Activated CD4-positive, alpha-beta memory T cell treated with anti-CD3 and anti-CD28 coated beads, Interleukin-2, amount 10 ng/mL, durations not matched to agents 7 days and 5 days (primary cell): ENCODE measurements at places on chromosomes 2 and 18.

GRCh38 chr18:55627007-55627406 lies 39.0 kb upstream of the TCF4 start:
- DNase-seq = no peak

DNA sequence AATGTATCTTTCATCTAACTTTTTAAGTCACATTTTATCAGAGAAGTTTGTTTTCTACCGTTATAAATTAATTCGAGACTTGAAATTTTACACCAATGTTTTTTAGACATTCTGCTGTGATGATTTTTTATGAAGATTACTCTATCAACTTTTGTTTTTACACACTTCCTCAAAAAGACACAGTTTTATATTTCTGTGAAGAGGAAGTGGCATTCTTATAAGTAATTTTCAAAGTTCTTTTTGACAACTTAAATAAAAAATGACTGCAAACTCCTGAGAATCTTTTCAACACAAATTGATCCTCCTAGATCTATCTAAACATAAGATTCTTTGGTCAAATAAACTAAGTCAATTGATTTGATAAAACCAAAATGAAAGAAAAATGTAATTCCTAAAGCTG lies 13.7 kb downstream of the ANKRD44 start:
- no peak for DNase-seq

GRCh38 chr2:189629531-189630453 lies 31.5 kb upstream of the ASNSD1 start:
- DNase-seq = no peak

GRCh38 chr2:28975671-28976070 lies 5.4 kb upstream of the TOGARAM2 start:
- DNase-seq = no peak

GRCh38 chr2:138059487-138060300 lies 95.4 kb downstream of the HNMT start:
- DNase-seq = no peak

- peak; percentile 62 for DNase-seq
Observed at GRCh38 chr2:201127570-201127969, 11.6 kb downstream of the CFLAR start.

DNA sequence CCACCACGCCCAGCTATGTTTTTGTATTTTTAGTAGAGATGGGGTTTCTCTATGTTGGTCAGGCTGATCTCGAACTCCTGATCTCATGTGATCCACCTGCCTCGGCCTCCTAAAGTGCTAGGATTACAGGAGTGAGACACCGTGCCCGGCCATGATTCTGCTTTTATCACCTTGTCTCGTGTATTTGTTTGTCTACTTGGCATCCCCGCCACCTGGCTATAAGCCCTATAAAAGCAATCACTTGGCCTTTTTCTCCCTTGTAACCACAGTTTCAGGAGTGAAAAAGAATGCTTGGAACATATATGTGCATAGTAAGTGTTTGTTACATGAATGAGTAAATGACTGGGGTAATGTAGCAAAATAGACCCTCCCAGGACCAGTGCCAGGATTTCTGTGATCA lies 77.5 kb upstream of the PAPOLG start:
- no peak for DNase-seq

- DNase-seq = peak; percentile 60
Observed at GRCh38 chr18:13216092-13216582, 2.4 kb upstream of the LDLRAD4 start.

DNA sequence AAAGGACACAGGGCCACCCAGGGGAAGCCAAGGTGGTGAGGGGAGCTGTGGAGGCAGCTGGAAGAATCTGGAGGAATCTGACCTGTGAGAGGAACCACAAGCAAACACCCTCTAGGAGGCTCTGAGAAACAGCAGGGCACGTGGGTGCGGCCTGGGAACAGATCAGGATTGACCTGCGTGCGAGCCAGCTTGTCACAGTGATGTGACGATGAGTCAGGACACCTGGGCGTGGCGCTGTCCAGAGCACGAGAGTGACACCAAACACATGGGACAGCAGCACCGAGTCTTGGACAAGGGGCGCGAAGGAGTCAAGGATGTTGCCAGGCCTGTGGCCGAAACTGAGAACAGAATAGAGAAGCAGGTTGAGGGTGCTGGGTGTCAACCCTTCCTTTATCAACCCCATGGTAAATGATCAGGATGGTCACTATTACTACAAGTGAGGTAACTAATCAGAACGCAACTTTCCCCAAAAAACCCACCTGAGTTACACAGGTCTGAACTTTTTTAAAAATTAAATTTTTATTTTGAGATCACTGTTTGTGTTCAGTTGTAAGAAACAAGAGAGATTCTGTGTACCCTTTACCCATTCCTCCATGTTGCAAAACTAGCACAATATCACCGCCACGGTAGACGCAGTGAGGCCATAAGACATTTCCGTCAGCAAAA lies 637 bp upstream of the SFT2D3 start:
- no peak for DNase-seq

DNA sequence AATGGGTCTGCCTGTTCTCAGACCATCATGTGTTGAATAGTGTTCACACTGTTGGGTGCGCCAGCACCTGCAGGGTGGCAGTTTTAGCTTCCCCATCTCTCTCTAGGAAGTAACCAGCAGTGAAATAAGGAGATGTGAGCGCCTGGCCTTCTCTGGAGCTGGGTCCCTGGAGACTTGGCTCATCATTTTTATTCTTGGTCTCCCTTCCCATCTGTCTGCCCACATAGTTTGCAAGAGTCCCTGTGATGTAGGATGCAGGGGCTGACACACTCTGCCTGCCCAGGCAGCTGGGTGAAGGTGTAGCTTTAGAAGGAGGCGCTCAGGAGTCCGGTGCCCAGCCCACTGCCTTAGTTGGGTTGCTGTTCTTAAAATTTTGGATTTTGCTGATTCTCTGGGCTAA lies 172.2 kb downstream of the LDLRAD4 start:
- DNase-seq = no peak
